ENCODE measurements at places on chromosomes 16 and 17. TPM values are rescaled to one million over a fixed set of nuclear protein-coding genes. Genes with fewer than 3 reads are reported as not detected.

ERI2 gene
- 34.1 TPM for total RNA-seq

DNA sequence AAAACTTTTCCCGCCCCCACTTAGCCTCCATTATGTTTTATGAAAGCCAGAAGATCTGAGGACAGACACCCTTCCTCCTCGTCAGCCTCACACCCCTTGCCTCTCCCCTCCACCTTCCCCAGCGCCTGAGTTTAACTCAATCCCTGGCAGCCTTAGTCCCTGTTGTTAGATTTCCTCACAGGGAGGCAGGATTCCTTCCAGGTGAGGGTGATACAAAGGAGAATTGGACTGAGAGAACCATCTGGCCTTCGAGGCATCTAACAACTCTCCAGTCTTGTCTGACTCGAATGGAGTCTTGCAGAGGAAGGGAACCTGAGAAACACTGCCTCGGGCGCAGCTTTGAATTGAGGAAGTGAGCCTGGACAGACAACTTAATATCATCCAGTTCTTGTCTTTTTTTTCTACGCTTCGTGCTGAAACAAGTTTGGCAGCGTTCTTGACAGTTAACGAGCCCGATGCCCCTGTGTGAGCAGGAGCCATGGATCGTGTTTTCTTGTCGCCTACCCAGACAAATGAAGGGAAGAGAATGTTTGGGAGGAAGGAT, 1.3 kb upstream of the ZNF768 start:
- peaks cover 44% of the 10 kb centered on the region for H3K36me3 ChIP-seq
- H3K4me1 ChIP-seq, result peaks cover 37% of the 10 kb centered on the region
- H3K27ac ChIP-seq, result peak overlapping the region; percentile 98
- H3K27me3 ChIP-seq, result no peaks in the 10 kb centered on the region

SPATA22 gene
- total RNA-seq, result 1.2 TPM

- no peak for DNase-seq
- H3K27me3 ChIP-seq, result no peaks in the 10 kb centered on the region
- H3K4me1 ChIP-seq, result peaks cover 13% of the 10 kb centered on the region
- no peak overlapping the region for H3K27ac ChIP-seq
- H3K36me3 ChIP-seq, result peaks cover 35% of the 10 kb centered on the region
Observed at GRCh38 chr16:72793017-72793416, 254.9 kb downstream of the ZFHX3 start.

- no peak overlapping the region for H3K4me3 ChIP-seq
- DNase-seq, result no peak
- H3K27me3 ChIP-seq, result no peaks in the 10 kb centered on the region
- H3K4me1 ChIP-seq, result peaks cover 19% of the 10 kb centered on the region
- H3K27ac ChIP-seq, result no peak overlapping the region
- H3K36me3 ChIP-seq, result peaks cover 3% of the 10 kb centered on the region
Observed at GRCh38 chr16:46746821-46747776, 1.0 kb downstream of the MYLK3 start.

DNA sequence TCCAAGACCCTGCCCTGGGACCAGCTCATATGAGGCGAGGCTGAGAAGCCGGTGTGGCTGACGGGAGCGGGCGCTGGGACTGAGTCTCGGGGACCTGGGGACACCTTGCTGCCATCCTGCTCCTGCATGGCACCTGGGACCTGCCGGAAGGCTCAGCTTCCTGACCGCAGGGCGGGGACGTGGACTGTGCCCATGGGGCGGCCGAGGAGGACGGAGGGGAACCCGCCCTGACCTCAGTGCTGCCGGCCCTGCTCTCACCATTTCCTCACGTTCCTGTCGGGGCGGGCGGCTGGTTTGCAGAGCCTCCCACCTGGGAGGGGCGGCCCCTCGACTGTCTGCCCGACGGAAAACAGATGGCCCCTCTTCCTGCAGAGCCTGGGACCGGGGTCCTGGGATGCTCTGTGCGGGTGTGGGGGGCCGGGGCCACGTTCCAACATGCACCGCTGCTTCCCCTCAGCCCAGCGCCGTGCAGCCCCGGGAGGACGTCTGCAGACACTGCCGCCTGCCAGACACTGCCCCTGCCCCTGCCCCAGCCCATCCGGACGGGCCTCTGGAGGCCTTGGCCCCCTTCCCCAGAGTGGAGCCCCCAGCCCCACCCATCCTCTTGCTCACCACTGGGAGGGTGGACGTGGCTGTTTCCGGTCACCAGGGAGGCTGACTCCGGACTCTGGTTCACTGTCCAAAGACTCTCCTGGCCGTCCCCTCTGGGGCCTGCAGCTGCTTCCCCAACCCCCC, 43.9 kb upstream of the SSTR5 start:
- no peak for DNase-seq
- H3K27me3 ChIP-seq, result no peaks in the 10 kb centered on the region
- H3K36me3 ChIP-seq, result no peaks in the 10 kb centered on the region
- H3K4me3 ChIP-seq, result no peak overlapping the region
- no peak overlapping the region for H3K27ac ChIP-seq

DNA sequence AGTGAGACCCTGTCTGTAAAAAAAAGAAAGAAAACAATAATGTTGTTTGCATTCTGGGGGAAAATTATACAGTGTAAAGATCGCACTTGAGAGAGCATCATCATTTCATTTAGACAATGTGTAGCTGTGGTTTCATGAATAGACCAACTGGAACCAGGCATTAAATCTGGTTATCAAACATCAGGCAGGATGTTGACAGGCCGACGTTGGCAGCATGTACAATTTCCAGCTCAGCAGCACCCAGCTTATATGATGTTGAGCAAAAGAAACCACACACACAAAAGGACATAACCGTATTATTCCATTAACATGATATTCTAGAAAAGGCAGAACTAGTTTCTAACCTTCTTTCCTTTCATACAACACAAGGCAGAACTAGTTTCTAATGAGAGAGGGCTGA, 5.8 kb downstream of the MARVELD3 start:
- H3K4me3 ChIP-seq, result no peak overlapping the region
- no peak for DNase-seq
- H3K36me3 ChIP-seq, result peaks cover 2% of the 10 kb centered on the region
- no peak overlapping the region for H3K27ac ChIP-seq

DNA sequence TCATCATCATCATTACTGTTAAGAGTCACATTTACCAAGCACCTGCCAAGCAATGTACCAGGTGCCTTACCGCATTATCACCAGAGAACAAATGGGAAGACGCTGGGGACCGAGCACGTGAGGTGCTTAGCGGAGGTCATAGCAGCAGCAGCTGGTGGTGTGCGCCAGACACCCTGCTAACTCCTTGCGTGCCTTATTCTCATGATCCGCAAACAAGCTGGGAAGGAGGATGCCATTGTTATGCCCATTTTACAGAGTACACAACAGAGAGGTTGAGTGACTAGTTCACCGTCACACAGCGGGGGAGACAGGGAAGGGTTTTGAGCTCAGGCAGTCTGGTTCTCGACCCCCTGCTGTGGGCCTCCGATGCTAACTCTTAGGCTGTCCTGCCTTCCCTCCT, 7.3 kb downstream of the ATP2A3 start:
- peaks cover 27% of the 10 kb centered on the region for H3K4me1 ChIP-seq
- H3K27me3 ChIP-seq, result peaks cover 6% of the 10 kb centered on the region
- no peaks in the 10 kb centered on the region for H3K36me3 ChIP-seq
- DNase-seq, result no peak
- H3K27ac ChIP-seq, result no peak overlapping the region
- no peak overlapping the region for H3K4me3 ChIP-seq

CTCF gene
- 39.7 TPM for total RNA-seq

CCDC40 gene
- 6.9 TPM for total RNA-seq

DNA sequence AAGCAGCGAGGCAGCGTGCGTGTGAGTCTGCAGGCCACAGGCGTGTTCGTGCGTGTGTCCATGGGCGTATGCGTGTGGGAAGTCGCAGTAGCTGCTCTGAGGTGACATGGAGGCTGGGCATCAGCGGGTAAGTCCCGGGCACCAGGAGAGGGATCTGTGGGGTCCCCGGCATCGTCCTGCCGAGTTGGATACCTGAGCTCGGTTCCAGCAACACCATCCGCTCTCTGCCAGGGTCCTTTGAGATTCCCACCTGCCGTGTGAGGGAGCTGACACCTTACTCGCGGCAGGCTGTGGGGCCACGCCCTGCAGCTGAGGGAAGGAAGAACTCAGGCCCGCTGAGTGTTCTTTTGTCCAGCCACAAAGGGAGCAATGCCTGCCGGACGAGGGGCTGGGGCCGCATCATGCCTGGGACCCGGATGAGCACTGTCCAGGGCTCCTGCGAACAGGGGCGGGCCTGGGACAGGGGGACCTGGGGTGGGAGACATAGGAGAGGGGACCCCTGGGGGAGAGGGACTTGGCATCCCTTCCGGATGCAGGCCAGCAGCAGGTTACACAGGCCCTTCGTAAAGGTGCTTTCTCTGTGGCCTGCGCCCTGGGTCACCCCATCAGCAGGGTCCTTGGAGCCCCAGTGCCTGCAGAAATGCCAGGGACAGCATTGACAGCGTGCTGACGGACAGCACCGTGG, 5.0 kb upstream of the SNAI3 start:
- H3K4me3 ChIP-seq, result no peak overlapping the region
- peaks cover 22% of the 10 kb centered on the region for H3K36me3 ChIP-seq
- no peak for DNase-seq
- H3K27ac ChIP-seq, result no peak overlapping the region
- H3K4me1 ChIP-seq, result peaks cover 6% of the 10 kb centered on the region

WNT3 gene
- 5.0 TPM for total RNA-seq

DNA sequence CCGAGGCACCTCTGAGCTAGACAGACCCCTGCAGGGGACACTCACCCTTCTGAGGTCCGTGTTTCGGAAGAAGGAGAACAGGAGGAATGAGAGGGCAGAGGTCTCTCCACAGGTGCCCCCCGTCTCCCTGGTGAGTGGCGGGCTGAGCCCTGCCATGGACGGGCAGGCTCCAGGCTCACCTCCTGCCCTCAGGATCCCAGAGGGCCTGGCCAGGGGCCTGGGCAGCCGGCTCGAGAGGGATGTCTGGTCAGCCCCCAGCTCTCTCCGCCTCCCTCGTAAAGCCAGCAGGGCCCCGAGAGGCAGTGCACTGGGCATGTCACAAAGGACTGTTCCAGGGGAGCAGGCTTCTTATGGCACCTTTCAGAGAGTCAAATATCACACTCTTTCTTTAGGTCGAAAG, 62.8 kb downstream of the DHRS7C start:
- no peak overlapping the region for H3K27ac ChIP-seq
- H3K27me3 ChIP-seq, result no peaks in the 10 kb centered on the region
- H3K4me3 ChIP-seq, result no peak overlapping the region
- peaks cover 33% of the 10 kb centered on the region for H3K4me1 ChIP-seq
- peaks cover 9% of the 10 kb centered on the region for H3K36me3 ChIP-seq

DNAH3 gene
- total RNA-seq, result 3.2 TPM

PYY gene
- not detected for total RNA-seq

NPIPA5 gene
- total RNA-seq, result 21.6 TPM

GRCh38 chr17:13523164-13523563, 78.6 kb downstream of the HS3ST3A1 start:
- DNase-seq, result no peak
- no peaks in the 10 kb centered on the region for H3K27me3 ChIP-seq
- no peaks in the 10 kb centered on the region for H3K36me3 ChIP-seq
- H3K4me1 ChIP-seq, result peaks cover 5% of the 10 kb centered on the region

- H3K27me3 ChIP-seq, result peaks cover 11% of the 10 kb centered on the region
- H3K4me3 ChIP-seq, result no peak overlapping the region
- no peak for DNase-seq
- H3K4me1 ChIP-seq, result peaks cover 74% of the 10 kb centered on the region
- H3K27ac ChIP-seq, result no peak overlapping the region
Observed at GRCh38 chr16:88769617-88770460, 15.2 kb downstream of the PIEZO1 start.

KRT32 gene
- not detected for total RNA-seq
